ENCODE measurements at places on chromosomes 7 and 10.

- DNase-seq = no peak
Measured at GRCh38 chr10:91380873-91381256, 29.3 kb upstream of the HECTD2 start.

GRCh38 chr10:54203401-54203800 is 597.6 kb downstream of the PCDH15 start:
- DNase-seq = no peak

DNA sequence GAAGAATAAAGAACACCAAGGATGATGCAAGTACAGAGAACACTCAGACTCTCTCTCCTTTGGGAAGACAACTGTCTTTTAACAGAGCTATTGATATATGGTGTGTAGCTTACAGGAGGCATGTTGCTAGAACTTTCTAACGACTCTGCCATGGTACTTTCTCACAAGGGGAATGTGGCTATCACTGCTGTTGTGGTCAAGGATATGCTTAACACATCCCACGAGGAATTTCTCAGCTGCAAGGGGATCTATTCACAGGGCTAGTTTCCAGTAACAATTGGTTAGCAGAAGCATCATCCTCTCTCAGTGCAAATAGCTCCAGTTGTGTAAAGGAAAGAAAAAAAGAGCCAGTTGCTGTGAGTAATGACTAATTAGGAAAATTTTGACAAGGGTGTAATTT is 826.0 kb downstream of the SORCS1 start:
- peak; percentile 10 for DNase-seq

GRCh38 chr7:24127930-24128329 is 156.1 kb upstream of the NPY start:
- no peak for DNase-seq

DNA sequence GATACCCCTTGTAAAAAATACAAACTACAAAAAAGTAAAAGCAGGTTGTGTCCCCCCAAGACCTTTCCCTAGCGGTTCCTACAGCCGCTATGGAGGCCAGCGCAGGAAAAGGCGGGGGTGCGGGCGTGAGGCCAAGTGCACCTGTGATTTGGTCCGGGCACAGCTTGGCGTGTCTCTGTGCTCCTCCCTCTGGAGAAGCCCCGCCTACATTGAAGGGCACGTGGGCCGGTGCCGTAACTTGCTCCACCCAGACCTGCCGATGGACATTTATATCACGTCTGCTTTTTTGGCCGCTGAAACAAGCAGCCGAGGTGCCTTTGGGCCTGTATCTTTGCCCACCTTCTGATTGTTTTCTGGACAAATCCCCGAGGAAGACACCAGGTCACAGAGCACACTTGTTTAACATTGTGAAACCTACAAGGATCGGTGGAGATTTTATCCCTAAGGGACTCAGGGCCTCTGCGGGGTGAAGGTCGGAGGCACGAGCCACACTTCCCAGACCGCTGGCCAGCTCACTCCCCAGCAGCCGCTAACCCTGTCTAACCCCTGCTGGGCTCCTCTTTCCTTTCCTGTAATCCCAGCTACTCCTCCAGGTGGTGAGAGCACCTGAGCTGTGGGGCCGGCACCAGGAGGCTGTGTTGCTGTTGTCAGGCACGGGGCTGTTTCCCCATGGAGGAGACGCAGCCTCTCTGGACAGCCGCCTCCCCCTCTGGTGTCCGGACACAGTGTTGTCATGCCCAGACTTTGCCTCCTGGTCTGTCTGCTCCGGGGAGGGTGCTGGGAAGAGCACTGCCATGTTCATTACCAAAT is 18.8 kb upstream of the INPP5A start:
- no peak for DNase-seq

Data from fibroblast of mammary gland (primary cell).